ENCODE measurements at places on chromosomes 11 and 22.

GRCh38 chr22:46750530-46750800 lies 12.0 kb upstream of the TBC1D22A start:
- DNase-seq: no peak

GRCh38 chr11:67242548-67242947 lies 23.7 kb upstream of the GRK2 start:
- no peak for DNase-seq

DNA sequence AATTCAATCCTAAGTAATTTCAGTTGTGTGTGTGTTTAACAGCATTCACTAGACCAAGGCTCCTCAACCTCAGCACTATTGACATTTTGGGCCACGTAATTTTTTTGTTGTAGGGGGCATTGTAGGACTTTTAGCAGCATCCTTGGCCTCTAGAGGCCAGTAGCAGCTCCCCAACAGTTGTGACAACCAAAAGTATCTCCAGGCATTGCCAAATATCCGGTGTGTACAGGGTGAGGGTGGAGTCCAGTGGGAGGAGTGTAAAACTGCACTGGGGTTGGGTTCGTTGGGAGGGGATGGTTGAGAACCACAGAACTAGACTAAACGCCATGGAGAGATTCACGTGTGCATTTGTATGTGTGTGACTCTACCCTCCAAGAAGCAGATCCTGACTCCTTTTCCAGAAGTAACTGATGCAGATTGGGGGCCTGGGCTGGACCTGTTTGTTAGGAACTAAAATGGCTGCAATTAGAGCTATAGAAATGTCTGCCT lies 5.9 kb upstream of the PHF21A start:
- DNase-seq: peak; percentile 84

DNA sequence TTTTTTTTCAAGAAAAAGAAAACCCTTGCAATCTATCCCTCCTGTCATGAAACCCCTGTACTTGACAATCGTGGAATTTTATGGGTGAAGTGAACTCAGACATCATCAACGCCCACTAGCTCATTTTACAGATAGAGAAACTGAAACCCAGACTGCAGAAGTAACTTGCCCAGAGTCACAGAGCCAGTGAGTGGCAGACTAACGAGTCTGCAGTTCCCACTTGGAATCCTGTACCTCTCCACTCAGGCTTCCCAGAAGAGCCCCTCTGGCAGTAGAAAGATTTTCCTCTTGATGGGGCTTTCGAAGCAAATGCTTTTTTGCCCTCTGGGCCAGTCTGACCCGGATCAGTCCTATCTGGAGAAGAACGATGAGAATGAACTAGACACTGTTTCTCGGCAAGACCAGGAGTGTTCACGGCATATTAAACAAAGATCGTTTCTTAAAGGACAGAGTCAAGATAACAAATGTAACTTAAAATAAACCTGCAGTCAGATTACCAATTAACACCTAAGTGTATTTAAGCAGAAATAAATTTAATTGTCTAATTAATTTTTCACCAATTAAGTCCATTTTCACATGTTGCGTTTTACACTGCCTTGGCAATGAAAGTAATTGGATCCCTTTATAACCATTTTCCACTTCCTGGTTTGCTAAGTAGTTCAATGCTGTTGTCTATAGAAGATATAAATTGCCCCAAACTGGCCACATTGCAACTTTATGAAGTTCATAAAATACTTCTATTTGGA lies 61.3 kb upstream of the CREB3L1 start:
- DNase-seq: no peak

GRCh38 chr11:58830673-58831301 lies 13.7 kb downstream of the GLYATL2 start:
- no peak for DNase-seq
